ENCODE measurements at places on chromosomes 3 and 15.

DNA sequence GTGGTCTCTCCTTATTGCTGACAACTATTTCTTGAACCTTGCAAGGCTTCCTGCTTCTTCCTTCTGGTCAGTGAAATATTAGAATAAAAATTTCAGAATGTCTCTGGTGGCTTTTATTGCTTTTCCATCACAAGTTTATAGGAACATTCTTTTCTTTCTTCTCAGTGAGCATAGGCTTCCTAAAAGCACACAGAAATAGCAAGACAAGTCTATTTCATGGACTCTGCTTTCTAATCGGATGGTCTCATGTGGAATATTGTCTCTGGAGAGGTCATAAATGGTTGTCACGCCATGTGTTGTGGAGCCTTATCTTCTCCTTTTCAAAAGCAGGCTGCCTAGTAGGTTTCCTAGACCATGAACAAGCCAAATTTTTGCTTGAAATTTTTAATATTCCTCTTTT, 9.8 kb upstream of the PSMD6 start:
- no peak for DNase-seq

DNA sequence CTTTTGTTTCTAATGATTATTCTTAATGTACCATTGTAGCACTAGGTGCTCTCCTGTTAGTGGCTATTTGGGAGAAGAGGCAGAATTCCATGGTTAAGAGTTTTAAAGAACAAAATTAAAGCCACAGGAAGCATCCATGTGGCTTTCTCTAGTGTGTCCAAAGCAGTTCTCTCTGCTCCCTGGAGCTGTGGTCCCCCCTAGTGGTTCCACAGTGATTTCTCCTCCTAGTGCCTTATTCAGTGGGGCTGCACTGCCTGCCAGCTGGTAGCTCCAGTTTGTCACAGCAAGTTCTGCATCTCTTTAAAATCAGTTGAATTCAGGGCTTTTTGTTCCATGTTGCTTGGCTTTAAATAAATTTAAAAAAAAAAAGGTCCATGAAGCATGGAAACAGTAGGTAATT, 39.6 kb upstream of the FAM98B start:
- DNase-seq, result peak; percentile 22

GRCh38 chr3:191342411-191342810, 12.1 kb upstream of the UTS2B start:
- DNase-seq, result no peak

- DNase-seq, result no peak
Measured at GRCh38 chr3:124859025-124859424, 28.1 kb downstream of the ITGB5 start.

DNA sequence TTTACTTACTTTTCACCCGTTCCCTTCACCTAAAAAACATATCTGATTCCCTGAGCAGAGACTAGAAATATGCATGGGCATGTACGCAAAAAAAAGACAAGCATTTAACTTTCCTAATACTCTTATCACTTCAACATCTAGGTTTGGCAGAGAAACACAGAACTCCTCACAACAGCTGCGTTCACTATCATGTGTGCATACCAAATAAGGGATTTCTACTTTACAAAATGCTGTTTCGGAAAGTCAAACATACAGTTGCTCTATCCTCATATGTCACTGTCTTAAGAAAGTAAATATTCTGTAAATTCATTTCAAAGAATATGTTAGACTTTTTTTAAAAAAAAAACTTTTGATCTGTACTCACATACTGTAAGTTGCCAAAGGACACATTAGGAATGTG, 65.1 kb upstream of the CBLB start:
- no peak for DNase-seq

DNA sequence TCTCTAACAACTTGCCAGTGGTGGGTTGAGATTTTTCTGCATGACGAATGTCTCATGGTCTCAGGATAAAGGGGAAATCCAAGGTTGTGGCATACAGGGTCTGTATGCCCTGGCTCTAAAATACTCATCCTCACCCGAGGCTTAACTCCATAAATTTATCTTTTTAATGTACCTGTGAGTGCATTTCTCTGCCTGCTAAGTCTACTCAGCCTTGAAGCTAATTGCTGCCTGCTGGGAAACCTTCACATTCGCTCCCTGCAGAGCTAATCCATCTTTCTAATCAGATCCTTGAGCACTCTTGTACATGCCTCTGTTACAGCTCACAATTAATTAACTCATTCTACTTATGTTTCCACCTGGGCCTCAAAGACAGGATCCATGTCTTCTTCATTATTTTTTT, 93.8 kb downstream of the CMSS1 start:
- no peak for DNase-seq

- DNase-seq, result no peak
Measured at GRCh38 chr3:186002884-186003472, 65.2 kb upstream of the TRA2B start.

DNA sequence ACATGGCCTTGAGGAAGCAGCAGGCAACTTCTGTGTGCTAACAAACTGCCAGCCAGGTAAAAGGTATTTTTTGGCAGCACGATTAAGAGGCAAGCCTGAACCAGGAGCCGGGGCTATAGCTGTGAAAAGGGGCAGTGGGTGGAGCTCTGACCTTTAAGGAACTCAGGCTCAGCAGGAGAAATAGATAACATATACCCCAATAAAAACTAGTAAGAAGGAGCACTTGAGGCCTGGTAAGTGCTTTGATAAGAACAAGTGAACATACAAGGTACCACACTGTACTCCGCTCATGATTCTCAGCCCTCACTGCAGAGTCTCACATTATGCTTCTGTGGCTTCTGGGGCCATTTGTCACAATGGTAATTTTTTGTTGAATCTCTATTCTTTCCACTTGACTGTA, 5.4 kb downstream of the FYCO1 start:
- DNase-seq, result no peak

GRCh38 chr3:66494959-66495667, 5.7 kb downstream of the LRIG1 start:
- DNase-seq, result no peak

- no peak for DNase-seq
Measured at GRCh38 chr15:101276501-101277037, 716 bp downstream of the SELENOS start.

DNA sequence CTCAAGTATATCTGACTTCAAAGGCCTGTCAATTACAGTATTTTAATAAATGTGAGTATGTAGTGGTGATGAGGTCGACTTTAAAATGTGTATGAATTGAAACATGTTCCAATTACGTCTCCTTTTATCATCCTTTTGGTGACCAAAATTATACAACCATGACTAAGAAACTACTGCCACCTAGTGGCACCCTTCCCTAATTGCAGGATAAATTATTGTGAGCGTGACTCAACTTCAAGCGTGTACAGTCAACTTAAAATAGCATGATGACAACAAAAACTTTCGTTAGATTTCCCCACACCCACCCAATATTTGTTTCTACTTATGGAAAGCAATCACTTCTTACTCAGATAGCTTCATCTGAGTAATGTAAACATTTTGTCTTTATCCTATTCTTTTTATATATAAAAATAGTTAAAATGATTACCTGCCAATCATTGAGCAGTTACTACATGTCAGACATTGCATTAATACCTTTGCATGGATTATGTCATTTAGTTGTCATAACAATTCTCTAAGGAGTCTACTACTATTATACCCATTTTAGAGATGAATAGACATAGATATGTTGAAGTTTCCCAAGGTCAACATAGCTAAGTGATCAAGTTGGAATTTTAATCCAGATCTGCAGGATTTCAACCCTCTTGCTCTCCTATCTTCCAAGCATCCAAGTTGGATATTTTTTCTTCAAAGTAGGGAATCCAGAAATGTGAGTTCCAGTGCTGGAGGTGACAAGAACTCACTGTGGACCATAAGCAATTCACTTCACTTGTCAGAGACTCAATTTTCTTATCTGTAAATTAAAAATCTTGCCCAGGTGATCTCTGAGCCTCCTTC, 106.0 kb downstream of the MEX3B start:
- DNase-seq, result no peak

- DNase-seq, result no peak
Measured at GRCh38 chr3:65808824-65809223, 229.9 kb downstream of the MAGI1 start.

DNA sequence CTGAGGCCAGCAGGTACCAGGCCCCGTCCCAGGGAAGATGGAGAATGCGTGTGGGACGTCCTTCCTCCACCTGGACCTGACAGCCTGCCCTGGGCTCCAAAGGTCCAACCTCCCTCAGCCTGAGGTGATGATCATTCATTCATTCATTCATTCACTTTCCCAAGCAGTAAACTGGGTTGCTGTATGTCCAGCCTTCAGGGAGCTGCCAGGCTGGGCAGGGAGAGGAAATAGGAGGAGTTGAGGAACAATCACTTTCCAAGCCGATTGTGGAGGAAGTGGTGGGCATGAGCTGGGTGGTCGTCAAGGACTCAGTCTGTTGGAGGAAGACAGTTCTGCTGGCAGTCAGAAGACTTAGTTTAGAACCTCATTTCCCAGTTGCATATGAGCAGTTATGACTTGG, 10.2 kb upstream of the CCDC33 start:
- no peak for DNase-seq

GRCh38 chr3:172701751-172702150, 9.1 kb downstream of the NCEH1 start:
- DNase-seq, result no peak

DNA sequence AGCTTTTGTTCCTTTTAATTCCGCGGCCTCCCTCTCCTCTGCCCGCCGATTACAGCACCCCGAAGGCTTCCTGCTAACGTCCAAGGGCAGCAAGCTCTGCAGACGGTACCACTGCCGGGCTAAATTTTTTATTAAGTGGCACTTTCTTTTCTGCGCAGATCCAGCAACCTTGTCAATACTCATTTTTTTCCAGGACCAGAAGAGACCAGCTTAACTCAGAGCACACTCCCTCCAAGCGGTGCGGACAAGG, 542 bp upstream of the MEIS2 start:
- peak; percentile 59 for DNase-seq

GRCh38 chr3:169173231-169173630, 490.3 kb downstream of the MECOM start:
- DNase-seq, result no peak

GRCh38 chr3:71591101-71591500, 7.6 kb upstream of the FOXP1 start:
- no peak for DNase-seq

DNA sequence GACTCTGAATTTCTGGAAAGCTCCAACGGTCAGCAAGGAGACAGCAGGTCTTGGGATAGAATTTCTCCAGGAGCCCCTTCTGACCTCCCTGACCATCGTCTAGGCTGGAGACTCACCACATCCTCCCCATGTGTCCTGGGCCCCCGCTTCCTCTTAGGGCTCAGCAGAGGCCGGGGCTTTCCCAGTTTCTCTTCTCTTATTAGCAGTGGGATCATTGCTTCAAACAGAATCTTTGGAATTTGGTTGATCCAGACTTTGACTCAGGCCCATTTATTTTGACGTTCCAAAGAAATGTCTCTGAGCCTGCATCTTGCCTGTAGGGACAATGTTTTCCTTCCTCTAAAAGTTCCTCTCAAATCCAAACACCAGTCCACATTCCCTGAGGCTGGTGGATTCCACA, 38.4 kb upstream of the SLC6A6 start:
- no peak for DNase-seq

DNA sequence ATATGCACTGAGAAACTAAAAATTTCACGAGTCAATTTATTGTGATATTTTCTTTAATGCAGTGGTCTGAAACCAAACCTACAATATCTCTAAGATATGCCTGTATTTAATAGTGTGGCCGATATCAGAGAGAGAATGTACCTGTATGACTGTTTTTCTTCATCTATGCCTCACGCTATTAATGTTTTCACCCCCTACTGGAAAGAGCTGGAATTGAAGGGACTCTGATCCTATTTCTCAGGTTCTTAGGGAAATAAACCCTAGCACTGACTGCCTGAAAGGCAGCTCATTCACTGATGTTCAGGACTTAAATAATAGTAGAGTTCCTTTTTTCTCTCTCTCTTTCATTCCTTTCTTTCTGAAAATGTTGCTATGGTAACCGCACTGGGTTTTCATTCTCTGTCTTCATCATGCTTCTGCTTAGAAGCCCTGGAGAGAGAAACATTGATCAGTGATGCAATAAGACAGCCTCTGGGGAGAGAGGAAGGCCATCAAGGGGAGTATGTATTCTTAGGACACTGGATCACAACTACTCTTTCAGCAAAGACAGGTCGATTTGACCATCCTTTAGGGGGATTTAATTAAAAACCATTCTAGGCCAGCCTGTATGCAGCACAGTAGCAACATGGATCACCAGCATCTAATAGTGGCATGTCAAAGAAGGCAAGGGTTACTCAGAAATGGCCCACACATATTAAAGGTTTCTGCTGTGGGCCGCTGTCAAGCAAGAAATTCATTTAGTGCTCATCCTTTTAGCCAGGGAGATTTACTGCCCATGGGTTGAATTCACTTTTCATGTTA, 1135.7 kb downstream of the IGSF11 start:
- no peak for DNase-seq
